ENCODE measurements at places on chromosomes 12 and 14. TPM values are rescaled to one million over a fixed set of nuclear protein-coding genes. Genes with fewer than 3 reads are reported as not detected.

PPP4R4 gene
- total RNA-seq: 0.37 TPM

TPPP2 gene
- total RNA-seq: not detected

KRT74 gene
- not detected for total RNA-seq

EAPP gene
- 30.7 TPM for total RNA-seq

SIX6 gene
- total RNA-seq: not detected

TAS2R7 gene
- total RNA-seq: not detected

TAS2R8 gene
- not detected for total RNA-seq

SOAT2 gene
- total RNA-seq: under 0.01 TPM

ABCD2 gene
- total RNA-seq: under 0.01 TPM

CDKL1 gene
- total RNA-seq: 14.7 TPM

CAPZA3 gene
- not detected for total RNA-seq

NFATC4 gene
- total RNA-seq: 54.0 TPM

APOLD1 gene
- total RNA-seq: 5.1 TPM

GIT2 gene
- total RNA-seq: 36.4 TPM

OR6C70 gene
- not detected for total RNA-seq

CPSF6 gene
- 23.5 TPM for total RNA-seq

KLRC2 gene
- not detected for total RNA-seq

RASAL1 gene
- total RNA-seq: not detected

SLC5A8 gene
- total RNA-seq: not detected

INHBC gene
- total RNA-seq: under 0.01 TPM

KCNJ8 gene
- 0.59 TPM for total RNA-seq

ADAMTS20 gene
- total RNA-seq: not detected

ITGB7 gene
- total RNA-seq: 1.1 TPM

OR4E2 gene
- not detected for total RNA-seq

KLRC1 gene
- total RNA-seq: not detected

GALNT16 gene
- total RNA-seq: 2.3 TPM

RNASE7 gene
- total RNA-seq: not detected

RERG gene
- total RNA-seq: not detected

VASH1 gene
- 1.8 TPM for total RNA-seq

STYK1 gene
- 0.59 TPM for total RNA-seq

ATXN2 gene
- 30.5 TPM for total RNA-seq

GPR137C gene
- total RNA-seq: 0.59 TPM

ZNF605 gene
- total RNA-seq: 11.0 TPM

BBOF1 gene
- total RNA-seq: 6.2 TPM

CATSPERB gene
- under 0.01 TPM for total RNA-seq

MANSC4 gene
- not detected for total RNA-seq

MEG3 gene
- total RNA-seq: 166 TPM

RNASE2 gene
- total RNA-seq: not detected

FAR2 gene
- total RNA-seq: 27.6 TPM

SLC6A15 gene
- total RNA-seq: 86.0 TPM

AKAP3 gene
- 1.1 TPM for total RNA-seq

RNASE3 gene
- not detected for total RNA-seq

OASL gene
- 0.73 TPM for total RNA-seq

SERPINA9 gene
- not detected for total RNA-seq

FAM181A gene
- total RNA-seq: not detected

CEBPE gene
- not detected for total RNA-seq

PLEK2 gene
- 1.8 TPM for total RNA-seq

KRT72 gene
- total RNA-seq: not detected

TDRD9 gene
- total RNA-seq: 0.73 TPM

TCL1B gene
- total RNA-seq: not detected

MYO1H gene
- not detected for total RNA-seq

ERBB3 gene
- under 0.01 TPM for total RNA-seq

TCL1A gene
- not detected for total RNA-seq

MSI1 gene
- not detected for total RNA-seq

PLEKHH1 gene
- 0.98 TPM for total RNA-seq

SLC17A8 gene
- under 0.01 TPM for total RNA-seq

DPY19L2 gene
- 1.6 TPM for total RNA-seq

Data from subcutaneous preadipocyte (primary cell).